T-helper 2 cell (primary cell): ENCODE measurements at places on chromosomes 3 and 15.
A peak's percentile ranks its signal among the peaks of the same experiment; 100 is the strongest.

GRCh38 chr3:148763986-148764935 lies 63.4 kb upstream of the CPB1 start:
- DNase-seq = no peak

DNA sequence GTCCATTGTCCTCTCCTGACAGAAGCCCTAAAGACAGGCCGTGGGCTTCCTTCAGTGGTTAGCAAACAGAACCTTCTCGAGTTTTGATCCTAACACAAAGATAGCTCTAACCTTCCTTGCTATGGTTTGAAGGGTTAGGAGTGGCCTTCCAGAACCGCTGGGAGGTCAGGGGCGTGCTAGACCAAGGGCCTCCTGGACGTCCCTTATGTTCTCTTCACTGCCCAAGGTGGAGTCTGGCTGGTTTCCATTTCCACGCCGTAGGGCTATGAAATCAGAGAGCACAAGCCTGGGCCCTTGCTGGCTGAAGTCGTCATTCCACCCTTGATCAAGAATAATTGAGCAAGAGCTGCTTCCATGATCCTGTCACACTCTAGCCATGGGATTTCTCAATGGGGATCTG lies 475.1 kb downstream of the SHQ1 start:
- DNase-seq = no peak

- no peak for DNase-seq
Measured at GRCh38 chr3:99508191-99508590, 130.2 kb upstream of the COL8A1 start.

DNA sequence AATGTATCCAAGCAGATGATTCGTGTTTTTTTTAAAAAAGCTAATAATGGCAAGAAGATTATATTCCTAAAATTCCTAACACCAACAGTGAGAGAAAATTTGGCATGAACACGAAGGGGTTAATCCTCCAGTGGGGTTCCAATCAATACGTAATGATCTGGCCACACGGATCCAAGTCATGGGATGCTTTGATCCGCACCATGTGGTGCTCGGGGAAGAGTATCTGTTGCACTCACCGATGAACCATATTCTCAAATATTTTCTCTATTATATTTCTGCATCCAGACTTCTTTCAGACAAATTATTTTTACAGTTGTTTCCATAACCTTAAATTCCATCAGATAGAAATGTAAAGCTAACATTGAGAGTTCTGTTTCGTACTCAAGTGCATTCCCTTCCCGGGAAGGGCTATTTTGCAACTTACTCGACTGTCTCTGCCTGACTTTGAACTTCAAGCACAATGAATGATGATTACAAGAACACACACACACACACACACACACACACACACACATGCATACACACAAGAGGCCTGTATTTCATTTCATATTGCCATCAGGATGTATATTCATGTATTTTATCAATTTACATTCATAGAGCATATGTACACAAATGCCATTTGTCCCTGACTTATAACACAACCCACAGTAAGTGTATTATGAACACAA lies 567.2 kb downstream of the FOXP1 start:
- no peak for DNase-seq

GRCh38 chr3:114314282-114314681 lies 20.5 kb downstream of the TIGIT start:
- no peak for DNase-seq

DNA sequence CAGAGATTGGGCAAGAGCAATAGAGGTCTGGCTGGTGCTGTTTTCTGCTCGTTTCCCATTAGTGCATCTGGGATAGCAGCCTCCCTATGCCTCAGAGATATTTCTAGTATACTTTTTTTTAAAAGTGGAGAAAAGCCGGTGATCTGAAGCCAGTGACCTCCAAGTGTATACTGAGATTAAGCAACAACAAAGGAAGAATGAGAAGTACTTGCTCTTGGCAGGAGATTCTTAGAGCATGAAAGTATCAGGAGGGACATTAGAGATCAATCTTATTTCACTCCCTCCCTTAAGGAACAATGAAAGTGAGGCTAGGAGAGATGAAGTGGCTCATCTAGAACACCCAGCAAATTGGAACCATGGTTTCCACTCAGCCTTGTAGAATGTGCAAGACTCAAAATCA lies 423.3 kb downstream of the SOX2 start:
- DNase-seq = no peak

DNA sequence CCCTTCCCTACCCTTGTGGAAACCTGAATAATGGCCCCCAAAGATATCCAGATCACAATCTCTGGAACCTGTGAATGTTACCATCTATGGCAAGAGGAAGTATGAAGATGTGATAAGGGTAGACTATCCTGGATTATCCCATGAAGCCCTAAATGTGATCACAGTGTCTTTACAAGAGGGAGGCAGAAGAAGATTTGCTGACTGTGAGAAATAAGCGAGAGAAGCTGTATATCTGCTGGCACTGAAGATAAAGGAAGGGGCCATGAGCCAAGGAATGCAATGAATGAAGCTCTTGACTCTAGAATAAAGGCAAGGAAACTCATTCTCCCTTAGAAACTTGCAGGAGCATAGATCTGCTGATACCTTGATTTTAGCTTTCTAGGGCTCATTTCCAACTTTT lies 39.1 kb downstream of the SOX14 start:
- no peak for DNase-seq

DNA sequence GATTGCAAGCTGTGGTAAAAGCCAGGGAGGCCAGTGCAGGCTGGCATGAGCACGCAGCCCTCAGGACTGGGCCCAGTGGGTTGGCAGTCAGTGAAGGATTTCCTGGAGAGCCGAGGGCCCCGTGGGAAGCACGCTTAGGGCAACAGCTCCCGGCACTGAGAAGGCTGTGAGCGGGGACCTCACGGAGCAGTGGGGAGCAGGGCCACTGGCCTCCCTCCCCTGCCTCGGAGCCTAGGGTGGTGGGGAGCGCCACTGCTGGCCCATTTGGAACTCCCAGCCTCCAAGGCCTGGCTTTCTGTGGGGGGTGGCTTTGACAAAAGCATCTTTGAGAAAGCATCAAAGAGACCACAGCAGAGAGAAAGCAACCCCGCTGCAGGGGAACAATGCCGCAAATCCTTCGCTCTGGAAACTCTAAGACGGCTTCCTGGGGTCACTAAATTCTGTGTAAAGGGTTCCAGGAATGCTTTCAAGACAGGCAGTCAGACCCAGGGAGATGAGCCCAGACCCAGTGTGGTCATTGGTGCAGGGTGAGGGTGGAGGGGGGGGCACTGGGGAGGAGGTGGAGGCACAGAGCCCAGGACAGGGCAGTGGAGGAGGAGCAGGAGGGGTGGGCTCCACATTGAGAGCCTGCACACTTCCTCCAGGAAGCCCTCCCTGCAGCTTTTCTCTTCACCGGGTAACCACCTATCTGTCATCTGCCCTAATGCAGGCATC lies 9.5 kb upstream of the APBA2 start:
- DNase-seq = no peak

GRCh38 chr3:155026999-155027591 lies 53.0 kb upstream of the MME start:
- DNase-seq = no peak

GRCh38 chr15:59662260-59662659 lies 4.9 kb upstream of the GTF2A2 start:
- DNase-seq = no peak

- no peak for DNase-seq
Measured at GRCh38 chr15:46644501-46645481, 1010.0 kb downstream of the SQOR start.

- DNase-seq = no peak
Measured at GRCh38 chr3:18712713-18713576, 287.8 kb upstream of the SATB1 start.

- no peak for DNase-seq
Measured at GRCh38 chr3:193857996-193858395, 265.0 kb downstream of the OPA1 start.

- no peak for DNase-seq
Measured at GRCh38 chr15:36996538-36997181, 103.7 kb downstream of the MEIS2 start.

DNA sequence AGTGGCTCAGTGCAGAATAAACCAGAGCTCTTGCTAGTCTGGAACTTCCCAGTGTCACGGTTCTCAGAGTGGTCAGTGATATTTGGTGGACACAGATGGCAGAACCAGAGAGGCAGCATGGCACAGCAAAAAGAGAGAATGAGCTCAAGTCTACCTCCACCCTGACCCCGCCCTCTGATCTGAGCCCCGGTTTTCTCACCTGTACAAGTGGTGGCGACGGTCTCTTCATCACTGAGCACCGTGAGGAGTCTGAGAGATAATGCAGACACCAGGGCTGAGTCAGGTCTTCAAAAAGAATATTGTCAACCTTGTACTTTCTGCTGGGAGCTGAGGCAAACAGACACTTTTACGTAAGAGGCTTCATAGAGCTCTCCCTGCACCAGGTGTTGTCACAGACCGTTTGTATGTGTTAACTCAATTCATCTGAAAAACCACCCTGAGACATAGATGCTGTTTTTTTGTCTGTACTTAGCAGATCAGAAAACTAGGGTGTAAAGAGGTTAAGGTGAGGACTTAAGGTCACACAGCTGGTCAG lies 13.2 kb downstream of the FGD5 start:
- no peak for DNase-seq

DNA sequence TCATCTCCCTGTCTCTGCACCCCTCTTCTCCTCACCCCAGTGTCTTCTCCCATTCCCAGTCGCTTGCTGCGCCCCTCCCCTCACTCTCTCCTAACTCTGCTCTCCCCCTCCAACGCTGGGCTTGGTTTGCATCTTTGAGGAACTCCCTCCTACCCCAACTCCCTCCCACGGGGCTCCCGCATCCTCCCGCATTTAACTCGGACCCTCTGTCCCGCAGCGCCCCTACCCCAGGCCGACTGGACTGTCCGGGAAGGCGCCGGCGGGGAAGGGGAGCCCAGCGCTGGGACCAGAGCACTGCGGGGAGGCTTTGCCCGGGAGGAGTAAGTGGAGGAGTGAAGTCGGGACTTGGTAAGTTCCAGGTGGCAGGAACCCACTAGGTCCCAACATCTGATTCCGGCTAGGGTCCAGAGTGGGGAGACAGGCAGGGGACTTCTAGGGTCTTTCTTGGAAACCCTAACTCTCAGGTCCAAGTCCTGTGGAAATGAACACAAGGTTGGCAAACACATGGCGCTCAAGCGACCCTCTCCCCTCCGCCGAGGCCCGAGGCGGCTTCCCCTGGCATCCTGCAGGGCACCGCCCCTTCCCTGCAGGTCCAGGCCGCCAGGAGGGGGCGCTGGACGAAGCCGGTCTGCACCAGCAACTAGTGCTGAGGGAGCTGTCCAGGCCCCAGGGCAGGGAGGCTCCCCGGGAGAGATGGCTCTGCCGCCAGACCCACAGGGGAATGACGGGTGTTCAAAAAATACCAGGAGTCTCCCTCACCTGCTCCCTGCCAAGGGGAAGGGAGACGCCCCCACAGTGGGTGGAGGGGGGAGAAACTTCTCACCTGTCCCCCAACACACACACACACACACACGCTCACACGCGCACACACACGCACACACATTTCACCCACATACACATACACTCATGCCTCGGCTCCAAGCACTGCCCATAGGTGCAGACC lies 53.2 kb downstream of the LHFPL4 start:
- peak; percentile 41 for DNase-seq

GRCh38 chr3:190175490-190175889 lies 54.8 kb upstream of the P3H2 start:
- DNase-seq = no peak

DNA sequence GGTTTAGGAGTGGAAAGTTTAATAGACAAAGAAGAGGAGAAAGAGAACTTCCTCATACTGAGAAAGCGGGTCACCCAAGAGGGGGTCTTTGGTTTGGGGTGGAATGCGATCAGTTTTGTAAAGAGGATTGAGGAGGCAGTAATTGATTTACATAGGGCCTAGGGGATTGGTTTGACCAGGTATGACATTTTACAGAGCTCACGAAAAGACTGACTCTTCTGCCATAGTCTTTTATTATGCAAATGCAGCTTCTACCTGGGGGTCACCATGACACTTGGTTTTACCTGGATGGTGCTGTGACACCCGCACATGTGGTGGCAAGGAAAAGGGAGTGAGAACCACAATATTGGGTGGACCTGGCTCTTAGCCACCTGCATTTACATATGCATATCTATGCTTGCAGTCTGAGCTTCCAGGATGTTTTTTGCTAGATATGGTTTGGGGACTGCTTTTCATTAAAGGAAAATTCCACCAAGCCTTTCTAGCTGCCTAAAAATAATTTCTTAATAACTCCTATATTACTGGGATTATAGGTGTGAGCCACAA lies 6.9 kb upstream of the NME9 start:
- DNase-seq = no peak
